ENCODE measurements at places on chromosomes 5 and 9. TPM values are rescaled to one million over a fixed set of nuclear protein-coding genes. Genes with fewer than 3 reads are reported as not detected.
A peak's percentile ranks its signal among the peaks of the same experiment; 100 is the strongest.

DNA sequence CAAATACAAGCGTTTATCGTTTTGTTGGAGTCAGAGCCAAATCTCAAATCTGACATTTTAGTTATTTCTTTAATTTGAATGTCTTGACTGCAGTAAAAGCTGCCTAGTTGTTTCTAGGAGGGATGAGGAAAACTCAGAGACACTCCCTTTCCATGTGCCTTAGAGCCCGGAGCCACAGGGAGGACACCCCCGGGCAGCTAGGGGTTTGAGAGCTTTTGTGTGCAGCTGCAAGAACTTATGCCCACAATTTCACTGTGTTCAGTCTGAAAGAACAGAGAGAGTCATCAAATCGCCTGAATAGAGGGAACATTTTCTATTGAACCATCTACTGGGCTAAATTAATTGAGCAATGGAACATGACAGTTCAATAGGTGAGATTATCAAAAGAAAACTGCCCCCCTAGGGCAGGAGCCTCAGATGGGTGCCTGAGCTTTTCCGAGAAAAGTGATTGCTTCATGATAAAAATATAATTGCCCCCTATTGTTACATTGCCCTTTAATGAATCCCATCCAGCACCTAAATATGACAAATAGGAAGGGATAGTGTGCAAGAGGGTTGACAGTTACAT, 709.3 kb upstream of the RGMB start:
- no peaks in the 10 kb centered on the region for H3K27me3 ChIP-seq
- no peak for DNase-seq
- no peaks in the 10 kb centered on the region for H3K4me1 ChIP-seq
- no peaks in the 10 kb centered on the region for H3K36me3 ChIP-seq
- no peak overlapping the region for H3K4me3 ChIP-seq
- H3K27ac ChIP-seq: no peak overlapping the region

DNA sequence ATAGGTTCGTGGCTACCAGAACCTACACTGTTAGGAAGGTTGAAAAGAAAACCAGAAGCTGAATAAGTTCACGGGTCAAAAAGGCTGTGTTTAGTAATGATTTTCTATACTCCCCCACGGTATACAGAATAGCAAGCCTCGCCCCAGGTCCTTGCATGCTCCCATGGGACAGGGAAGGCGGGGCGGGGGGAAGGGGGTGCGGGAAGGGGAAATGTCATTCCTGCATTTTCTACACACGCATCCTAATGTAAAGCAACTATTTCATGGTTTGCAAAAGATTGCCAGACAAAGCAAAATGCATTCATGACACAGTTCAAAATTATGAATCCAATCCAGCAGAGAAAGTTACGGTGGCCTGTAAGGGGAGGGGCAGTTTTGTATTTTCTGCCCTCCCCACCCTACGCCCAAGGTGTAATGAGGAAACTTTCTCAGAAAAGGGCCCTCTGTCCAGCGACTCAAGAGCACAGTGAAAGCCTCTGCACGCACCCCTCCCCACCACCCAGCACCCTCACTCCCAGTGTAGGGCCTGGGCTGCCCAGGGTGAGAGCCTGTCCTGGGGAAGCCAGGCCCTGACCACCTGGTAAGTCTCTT, 105.2 kb downstream of the ROR2 start:
- H3K4me3 ChIP-seq: no peak overlapping the region
- H3K27me3 ChIP-seq: peaks cover 37% of the 10 kb centered on the region
- DNase-seq: no peak
- no peaks in the 10 kb centered on the region for H3K4me1 ChIP-seq

- H3K4me1 ChIP-seq: peaks cover 7% of the 10 kb centered on the region
- H3K36me3 ChIP-seq: no peaks in the 10 kb centered on the region
- no peak overlapping the region for H3K27ac ChIP-seq
- no peak overlapping the region for H3K4me3 ChIP-seq
- DNase-seq: no peak
- no peaks in the 10 kb centered on the region for H3K27me3 ChIP-seq
Measured at GRCh38 chr5:15933259-15934207, 246.1 kb downstream of the MARCHF11 start.

DNA sequence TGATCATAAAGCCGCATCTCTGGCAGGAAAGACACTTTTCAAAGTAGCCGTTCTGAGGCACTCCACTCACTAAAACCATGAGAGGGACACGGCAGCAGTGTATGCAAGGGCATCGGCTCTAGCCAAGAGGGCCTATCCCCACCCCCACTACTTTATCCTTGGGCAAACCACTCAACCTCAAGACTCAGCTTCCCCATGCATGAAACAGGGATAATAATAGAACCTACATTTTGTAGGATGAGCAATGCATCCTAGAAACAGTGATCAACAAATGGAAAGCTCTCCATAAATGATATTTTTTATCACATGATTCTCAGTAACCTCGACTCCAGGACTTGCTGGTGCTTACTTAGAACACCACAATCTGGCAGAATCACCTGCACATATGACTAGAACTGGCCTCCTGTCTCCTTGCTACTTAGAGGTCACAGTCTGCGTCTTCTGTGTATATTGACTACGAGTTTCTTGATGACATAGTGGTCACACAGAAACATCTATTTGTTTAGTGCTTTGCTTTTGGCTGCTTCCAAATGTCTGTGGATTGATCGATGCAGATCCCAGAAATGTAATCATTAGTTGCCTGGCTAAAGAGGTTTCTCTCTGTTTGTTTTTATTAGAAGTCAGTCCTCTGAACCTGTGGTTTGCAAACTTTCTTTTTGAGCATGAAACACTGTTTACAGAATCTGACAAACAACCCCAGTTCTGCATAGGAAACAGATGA, 102.1 kb downstream of the LHFPL2 start:
- DNase-seq: no peak
- no peak overlapping the region for H3K4me3 ChIP-seq
- peaks cover 47% of the 10 kb centered on the region for H3K4me1 ChIP-seq
- peak overlapping the region; percentile 97 for H3K27ac ChIP-seq
- no peaks in the 10 kb centered on the region for H3K27me3 ChIP-seq

GPR21 gene
- total RNA-seq: 1.4 TPM
